SHP77 (cell line): ENCODE measurements at places on chromosomes 5 and 9.
A peak's percentile ranks its signal among the peaks of the same experiment; 100 is the strongest.

DNA sequence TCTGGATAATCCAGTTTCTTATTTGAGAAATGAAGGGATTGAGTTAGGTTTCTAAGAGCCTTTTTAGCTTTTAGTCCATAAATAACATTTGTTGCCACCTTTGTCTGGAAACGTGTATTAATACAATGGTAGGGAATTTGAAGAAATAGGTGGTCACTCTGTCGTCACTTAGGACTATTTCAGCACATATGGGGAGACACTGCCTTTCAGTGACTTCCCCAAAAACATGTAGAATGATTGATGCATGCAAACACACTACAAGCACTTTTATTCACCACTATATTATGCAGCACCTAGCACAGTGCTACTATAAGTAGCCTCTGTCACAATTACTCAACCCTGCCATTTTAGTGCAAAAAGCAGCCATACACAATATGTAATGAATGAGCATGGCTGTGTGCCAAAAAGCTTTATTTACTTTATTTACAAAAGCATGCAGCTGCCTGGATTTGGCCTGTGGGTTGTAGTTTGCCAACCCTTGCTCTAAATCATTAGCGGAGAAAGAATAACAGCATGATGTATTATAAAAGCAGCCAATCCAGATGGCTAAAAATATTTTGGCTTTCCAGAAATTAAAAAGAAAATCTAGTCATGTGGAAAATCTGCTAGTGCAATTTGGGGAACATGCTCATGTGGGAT lies 154.2 kb upstream of the HMHB1 start:
- DNase-seq = peak; percentile 95

- no peak for DNase-seq
These were observed 176.6 kb downstream of the NR3C1 start for GRCh38 chr5:143226872-143227271.

DNA sequence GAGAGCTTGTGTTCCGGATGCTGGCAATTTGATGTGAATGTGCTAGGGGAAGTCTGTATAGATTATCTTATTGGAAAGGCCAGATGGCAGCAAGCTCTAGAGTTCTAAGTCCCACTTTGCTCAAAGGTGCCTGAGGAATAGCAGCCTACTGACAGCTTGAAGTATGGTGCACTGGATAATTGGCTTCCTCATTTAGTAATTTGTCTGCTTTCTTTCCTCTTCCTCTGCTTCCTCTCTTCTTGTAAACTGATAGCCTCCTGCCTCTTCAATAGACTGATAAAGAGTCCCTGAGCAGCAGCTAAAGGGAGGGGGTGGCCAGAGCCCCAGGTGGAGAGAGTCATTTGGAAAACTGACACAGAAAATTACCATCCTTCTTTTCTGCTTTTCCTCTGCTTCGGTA lies 177.3 kb downstream of the FGF1 start:
- no peak for DNase-seq

DNA sequence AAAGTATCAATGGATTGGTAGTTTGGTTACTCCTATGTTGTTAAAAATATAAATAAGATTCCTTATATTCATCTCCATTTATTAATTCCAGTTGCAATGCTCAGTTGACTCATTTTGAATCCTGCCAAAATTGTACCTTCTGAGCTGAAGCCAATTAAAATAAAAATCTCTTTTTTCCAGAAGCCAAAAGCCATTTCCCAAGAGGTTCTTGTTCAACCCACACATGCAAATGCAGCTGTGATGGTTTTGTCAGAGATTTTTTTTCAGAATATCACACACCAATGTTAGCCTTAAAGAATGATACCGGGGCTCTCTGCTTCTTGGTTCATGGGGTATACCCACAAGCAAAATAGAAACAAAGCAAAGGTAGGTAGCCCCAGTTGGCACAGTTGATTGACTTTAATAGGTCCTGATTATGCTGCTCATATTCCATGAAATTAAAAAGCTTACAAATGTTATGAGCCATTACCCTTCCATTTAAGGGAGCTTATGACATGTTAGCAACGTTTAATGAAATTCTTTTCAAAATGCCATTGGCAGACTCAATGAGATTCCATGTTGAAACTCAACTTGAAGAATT lies 208.0 kb downstream of the SGCD start:
- DNase-seq = no peak

GRCh38 chr5:151100681-151101080 lies 19.8 kb upstream of the TNIP1 start:
- no peak for DNase-seq

- no peak for DNase-seq
These were observed 207.8 kb upstream of the MAP3K1 start for GRCh38 chr5:56607551-56607950.

DNA sequence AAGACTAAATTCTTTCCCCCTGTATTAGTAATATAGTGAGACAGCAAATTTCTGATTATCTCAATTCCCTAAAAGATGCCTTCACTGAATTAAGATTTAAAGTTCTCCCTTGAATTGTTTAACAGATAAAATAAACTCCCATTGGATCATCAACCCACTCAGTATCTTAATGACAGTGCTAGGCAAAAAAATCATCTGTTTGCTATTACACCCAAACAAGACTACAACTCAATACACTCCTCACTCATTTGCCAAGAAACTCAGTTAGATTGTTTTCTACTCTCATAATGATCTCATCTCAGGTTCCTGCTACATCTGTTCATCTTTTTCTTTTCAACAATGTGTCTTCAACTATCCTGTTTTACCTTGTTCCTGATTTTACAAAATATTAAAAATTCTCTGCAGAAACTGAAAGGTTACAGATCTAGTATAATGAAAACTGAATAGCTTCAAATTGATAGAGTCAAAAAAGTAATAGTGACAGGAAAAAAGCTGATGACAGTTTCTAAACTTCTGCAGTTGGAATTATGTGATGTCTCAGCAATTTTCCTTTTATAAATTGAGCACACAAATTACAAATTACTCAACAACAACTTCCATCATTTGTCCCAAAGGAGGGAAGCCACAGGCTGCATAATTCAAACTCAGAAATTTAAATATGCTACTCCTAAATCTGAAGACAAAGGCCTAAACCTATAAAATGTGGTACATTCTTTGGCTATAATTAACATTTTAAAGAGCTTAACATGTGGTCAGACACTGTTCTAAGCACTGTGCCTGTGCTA lies 39.4 kb downstream of the HOMER1 start:
- DNase-seq = no peak

GRCh38 chr5:124040799-124041198 lies 528.8 kb downstream of the CSNK1G3 start:
- no peak for DNase-seq

DNA sequence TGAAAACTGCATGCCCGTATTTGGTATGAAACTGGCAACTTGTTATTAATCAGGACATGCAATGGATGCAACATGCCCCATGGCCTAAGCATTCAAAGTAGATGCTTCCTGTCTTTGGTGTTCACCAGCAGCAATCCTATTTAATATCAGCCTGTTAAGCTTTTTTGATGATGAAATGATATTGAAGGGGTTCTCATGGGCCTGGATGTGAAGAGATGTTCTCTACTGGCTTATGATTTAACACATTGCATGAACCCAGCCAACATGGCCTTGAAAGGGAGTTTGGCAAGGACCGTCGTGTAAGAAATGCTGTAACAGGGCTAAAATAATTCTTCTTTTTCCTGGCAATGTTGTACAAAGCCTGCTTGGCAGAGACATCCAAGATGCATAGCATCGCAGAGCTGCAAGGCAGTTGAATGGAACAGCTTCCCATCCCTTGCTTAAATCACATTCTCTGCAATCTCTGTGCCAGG lies 111.2 kb downstream of the SMARCA2 start:
- DNase-seq = no peak

DNA sequence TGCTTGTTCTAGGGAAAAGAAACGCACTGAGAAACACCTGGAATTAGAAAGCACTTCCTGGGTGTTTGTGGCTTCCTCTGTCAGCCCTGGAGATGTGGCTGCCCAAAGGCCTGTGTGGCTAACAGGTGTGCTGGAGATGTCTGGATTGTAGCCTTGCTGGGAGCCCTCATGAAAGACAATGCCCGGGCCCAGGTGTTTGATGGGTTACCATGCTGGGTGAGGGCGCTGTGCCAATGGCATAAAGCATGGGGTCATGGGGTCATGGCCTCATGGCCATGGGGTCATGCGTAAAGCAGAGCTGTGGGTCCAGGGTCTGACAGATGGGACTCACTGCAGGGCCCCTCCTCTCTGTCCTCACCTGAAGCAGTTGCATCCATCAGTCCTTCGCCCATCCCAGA lies 21.6 kb downstream of the ANKRD33B start:
- no peak for DNase-seq

- no peak for DNase-seq
These were observed 113.0 kb upstream of the PCA3 start for GRCh38 chr9:76651119-76651705.

- DNase-seq = peak; percentile 87
These were observed 207.0 kb downstream of the MEF2C start for GRCh38 chr5:88675708-88676636.

DNA sequence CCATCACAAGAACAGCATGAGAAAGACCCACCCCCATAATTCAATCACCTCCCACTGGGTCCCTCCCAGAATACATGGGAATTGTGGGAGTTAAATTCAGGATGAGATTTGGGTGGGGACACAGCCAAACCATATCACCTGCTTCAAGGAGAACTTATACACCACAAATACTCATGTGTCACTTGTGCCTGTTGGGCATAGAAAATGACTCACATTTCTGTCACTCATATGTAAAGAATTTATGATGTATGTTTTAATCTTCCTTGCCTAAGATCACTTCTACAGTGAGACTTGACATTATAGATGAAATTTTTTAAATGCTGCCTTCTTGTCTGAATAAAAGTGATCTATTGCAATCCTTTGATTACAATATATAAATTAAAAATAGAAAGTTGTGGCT lies 23.0 kb upstream of the PRDM6 start:
- DNase-seq = no peak

GRCh38 chr5:150626853-150627276 lies 13.6 kb upstream of the SYNPO start:
- DNase-seq = no peak

GRCh38 chr5:94632024-94632423 lies 13.6 kb downstream of the SLF1 start:
- DNase-seq = no peak
